ENCODE measurements at places on chromosomes 4 and X.

DNA sequence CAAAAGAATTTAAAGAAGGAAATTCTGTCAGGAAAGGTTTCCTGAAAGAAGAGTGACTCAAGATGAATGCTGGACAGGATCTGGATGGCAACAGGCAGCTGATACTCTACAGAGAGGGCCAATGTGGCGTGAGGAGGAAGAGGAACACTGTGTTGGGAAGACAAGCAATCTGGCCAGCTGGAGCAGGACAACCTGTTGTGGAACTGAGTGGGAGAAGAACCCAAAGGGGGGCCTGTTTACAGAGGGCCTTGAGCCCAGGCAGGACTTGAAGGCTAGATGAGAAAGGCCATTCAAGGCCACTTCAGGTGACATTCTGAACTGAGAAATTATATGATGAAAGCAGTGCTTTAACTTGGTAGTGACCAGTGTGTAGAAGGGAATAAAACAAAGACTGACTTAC, 8.5 kb downstream of the OTUD4 start:
- DNase-seq = no peak

- no peak for DNase-seq
Measured at GRCh38 chr4:138576684-138577083, 334.5 kb upstream of the SLC7A11 start.

DNA sequence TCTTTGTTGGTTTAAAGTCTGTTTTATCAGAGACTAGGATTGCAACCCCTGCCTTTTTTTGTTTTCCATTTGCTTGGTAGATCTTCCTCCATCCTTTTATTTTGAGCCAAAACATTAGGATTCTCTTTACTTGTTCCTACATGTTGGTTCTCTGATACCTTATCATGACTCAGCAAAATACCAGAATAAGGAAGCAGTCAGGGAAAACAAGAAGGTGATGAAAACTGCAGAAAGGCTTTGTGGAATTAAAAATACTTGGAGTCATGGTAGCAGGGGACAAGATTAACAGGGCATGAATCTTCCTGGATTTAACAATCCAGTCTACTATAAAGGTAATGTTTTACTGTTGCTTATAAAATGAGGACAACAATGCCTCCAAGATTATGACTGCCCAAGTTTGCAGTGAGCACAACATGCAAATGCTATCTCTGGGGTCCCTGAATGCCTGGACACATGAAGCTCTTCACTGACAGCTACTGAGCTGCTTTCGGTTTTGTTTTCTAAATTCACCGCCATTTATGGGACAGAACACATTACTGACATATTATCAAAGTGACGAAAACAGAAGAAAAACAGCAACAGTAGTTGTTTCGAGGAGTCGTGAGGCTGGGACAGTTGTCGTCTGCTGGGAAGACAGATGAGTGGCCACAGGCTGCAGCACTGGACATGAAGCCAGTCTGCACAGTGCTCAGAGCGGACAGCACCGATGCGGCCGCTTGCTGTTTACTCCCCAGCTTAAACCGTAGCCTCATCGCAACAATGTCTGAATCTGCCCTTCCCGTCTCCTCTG, 174.5 kb upstream of the DKK2 start:
- no peak for DNase-seq

- DNase-seq = no peak
Measured at GRCh38 chr4:144955104-144955503, 142.9 kb downstream of the ANAPC10 start.

DNA sequence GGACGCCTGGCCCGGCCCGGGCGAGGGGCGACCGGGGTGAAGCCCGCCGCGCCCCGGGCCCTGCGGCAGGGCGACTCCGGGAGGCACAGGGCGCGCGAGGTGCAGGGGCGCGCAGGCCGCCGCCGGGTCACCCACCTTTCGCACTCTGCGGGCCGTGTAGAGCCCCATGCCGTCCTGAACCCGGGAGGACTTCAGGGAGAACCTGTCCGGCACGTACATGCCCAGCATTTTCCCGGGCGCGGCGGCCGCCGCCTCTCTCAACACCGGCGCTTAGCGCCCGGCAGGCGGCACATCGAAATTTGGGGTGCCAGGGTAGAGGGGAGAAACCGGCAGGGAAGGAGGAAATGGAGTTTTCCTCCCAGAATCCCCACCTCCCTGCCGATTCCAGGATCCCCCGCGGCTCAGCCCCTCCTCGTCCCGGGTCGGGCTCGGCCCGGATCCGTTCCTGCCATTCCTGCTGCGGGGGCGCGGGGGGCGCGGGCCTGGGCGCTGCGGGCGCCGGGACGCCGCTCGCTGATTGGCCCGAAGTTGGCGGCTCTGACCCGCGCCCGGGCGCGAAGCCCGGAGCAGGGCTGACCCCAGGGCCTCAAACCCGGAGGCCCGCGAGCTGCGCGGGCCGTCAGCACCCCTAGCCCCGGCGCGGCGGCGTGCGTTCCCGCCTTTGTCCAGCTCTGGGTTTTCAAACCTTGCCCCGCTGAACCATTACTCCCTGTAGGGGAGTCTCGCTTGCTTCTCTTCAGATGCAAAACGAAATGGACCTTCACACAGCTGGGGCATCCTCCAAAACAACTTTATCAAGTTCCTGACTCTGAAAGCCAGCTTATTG, at the start of gene PRDM5:
TSS of gene PRDM5 (minus strand) at position 346 of the 826 bp plus-strand sequence. CDS start at position 228, 118 bp downstream.
- peak; percentile 37 for DNase-seq

- DNase-seq = no peak
Measured at GRCh38 chrX:2664502-2664901, 26.6 kb upstream of the CD99 start.
